Activated CD4-positive, alpha-beta memory T cell treated with anti-CD3 and anti-CD28 coated beads, Interleukin-2, amount 10 ng/mL, durations not matched to agents 7 days and 5 days (primary cell): ENCODE measurements at places on chromosomes 7 and 10.

DNA sequence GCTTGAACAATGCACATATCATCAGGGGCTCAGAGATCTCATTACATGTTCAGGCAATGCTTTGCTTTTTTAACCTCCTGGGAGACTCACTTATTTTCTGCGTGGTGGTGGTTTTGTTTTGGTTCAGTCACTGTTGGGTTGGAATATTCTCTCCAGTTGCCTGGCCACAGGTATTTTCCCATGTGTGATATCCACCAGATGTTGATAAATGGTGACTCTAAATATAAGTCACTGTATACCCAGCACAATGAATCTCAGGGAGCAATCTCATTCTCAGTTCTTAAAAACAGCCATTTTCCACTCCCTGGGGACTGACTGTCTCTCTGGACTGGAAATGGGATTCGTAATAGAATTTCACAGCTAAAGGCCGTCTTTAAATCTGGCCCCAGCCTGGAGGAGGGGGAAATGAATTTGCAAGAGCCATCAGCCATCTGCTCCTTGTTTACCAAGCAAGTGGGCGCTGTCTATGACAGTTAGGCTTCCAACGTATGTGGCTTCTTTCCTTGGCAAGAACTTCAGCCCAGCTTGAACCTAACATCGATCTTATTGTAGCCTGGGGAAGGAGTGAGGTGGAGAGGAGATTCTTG lies 1106.2 kb downstream of the NRG3 start:
- no peak for DNase-seq

GRCh38 chr7:137591421-137591837 lies 247.9 kb upstream of the PTN start:
- DNase-seq = no peak

GRCh38 chr10:36500266-36500665 lies 625.1 kb upstream of the ANKRD30A start:
- DNase-seq = no peak

- DNase-seq = no peak
These were observed 36.2 kb upstream of the PPIF start for GRCh38 chr10:79310911-79311573.

DNA sequence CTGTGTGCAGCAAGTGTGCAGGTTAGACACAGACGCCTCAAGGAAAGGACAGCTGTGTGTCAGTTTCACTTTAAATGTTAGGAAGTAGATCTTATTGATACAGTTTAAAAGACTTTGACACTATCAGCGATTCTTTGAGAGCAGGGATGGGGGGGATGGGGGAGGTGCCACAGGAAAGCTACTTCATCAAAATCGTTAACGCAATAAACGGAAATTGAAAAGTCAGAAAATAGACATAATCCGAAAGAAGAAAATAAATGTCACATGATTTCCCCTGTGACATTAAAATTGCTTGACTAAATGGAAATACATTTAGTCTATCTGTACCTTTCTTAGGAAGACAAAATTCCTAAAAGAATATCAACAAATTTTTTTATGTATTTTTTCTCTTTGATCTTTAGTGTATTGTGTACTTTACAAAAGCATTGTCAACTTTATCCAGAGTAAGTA lies 476 bp upstream of the ZNF33B start:
- no peak for DNase-seq

GRCh38 chr7:35446091-35446490 lies 192.2 kb upstream of the TBX20 start:
- no peak for DNase-seq

GRCh38 chr10:47244560-47245500 lies 55.2 kb upstream of the GDF10 start:
- no peak for DNase-seq

DNA sequence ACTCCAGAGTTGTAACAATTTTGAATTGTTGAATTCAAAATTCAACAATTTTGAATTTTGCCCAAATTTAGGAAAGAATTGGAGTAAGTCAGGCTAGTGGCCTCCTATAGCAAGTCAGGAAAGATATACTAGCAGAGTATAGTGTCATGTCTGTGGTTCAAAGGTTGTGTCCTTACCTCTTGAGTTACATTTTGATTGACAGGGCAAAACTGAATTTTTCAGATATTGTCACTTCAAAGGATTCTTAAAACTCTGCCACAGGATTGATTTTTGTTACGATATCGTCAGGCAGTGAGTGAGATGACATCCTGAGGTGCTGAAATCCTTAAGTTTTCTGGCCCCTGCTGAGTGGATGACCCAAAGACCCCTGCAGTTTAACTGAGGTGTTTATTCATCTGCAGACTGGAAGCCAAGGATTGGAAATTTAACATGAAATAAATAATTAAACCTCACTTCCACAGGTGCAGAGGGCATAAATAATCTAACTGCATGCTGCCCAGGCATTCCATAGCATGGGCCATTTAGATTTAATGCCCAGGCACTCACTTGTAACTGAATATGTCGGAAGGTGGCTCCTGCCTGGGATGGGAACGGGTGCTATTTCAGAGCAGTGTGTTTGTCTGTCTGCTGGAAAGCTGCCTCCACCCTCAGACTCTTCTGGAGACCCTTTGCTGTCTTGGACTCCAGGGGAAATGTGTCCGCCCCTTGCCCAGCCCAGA lies 50.8 kb downstream of the RBM20 start:
- no peak for DNase-seq

DNA sequence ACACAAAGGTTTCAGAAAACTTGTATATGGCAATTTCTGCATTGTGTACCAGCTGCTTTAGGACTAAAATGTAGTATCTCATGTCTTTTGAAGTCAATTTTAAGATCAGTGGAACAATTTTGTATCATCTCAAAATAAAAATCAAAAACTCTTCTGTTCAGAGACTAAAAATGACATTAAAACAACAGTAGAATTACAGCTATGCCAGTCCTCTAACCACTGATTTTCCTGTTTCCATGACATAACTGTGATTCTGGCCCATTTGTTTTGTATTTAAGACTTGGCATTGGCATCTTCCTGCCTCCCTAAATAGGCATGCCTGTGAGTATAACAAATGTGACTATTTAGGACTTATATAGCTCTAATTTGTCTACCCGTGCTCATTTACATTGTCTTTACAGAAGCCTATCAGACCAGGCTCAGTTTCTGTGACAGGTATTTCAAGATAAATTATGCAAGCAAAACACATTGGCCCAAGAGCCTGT lies 29.1 kb upstream of the VPS41 start:
- DNase-seq = no peak

- DNase-seq = no peak
These were observed 46.7 kb downstream of the CALD1 start for GRCh38 chr7:134826105-134826504.

DNA sequence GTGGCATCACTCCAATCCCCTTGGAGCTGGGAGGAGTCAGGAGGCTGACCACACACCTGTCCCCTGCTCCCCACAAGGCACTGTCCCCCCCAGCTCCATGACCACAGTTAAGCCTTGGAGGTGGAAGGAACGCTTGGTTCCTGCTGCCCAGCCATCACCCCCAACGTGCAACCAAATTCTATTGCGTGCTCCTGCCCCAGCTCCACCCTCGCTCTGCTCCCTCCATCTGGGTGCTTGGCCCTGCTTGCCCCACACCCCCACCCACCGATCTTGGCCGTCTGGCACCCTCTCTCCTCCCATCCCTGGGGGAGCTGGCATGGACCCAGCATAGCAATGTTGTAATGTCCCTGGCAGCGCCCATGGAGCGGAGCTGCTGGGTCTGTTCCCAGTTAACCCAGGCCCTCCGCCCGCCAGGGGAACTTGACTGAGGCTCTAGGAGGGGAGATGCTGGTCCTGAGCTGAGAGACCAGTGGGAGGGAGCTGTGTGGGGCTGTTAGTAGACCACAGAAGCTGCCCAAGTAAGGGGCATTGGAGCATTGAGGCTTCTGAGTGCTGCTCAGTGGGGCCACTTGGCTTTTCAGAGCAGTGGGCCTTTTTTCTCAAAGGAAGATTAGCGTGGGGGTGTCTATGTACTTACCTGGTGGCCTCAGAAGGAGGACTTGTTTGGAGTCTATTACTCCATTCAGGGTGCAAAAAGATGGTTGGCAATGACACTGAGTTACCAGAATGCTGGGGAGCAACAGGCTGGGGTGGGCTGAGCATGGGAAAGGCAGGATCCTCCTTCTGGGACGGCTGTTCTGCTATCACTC lies 1.1 kb downstream of the EPHB6 start:
- DNase-seq = no peak

GRCh38 chr10:2985729-2986232 lies 81.6 kb upstream of the PFKP start:
- DNase-seq = no peak
